ENCODE measurements at places on chromosomes 4 and X.

DNA sequence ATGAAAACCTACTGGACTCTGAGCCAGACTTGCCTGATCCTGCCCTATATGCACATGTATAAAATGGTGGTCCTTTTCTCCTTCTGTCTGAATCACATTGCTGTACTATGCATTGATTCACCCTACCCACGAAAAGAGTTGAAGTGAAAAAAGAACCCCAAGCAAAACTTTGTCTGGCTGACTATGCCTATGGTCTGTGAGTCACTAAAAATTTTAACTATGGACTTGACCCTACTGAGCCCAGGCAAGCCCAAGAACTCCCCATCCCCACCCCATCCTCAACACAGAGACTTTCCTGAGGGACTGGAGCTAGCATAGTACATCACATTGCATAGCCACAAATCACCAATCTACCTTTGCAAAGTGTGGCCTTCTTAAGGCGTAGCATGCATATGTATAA, 116.6 kb upstream of the TENM3 start:
- DNase-seq, result no peak

DNA sequence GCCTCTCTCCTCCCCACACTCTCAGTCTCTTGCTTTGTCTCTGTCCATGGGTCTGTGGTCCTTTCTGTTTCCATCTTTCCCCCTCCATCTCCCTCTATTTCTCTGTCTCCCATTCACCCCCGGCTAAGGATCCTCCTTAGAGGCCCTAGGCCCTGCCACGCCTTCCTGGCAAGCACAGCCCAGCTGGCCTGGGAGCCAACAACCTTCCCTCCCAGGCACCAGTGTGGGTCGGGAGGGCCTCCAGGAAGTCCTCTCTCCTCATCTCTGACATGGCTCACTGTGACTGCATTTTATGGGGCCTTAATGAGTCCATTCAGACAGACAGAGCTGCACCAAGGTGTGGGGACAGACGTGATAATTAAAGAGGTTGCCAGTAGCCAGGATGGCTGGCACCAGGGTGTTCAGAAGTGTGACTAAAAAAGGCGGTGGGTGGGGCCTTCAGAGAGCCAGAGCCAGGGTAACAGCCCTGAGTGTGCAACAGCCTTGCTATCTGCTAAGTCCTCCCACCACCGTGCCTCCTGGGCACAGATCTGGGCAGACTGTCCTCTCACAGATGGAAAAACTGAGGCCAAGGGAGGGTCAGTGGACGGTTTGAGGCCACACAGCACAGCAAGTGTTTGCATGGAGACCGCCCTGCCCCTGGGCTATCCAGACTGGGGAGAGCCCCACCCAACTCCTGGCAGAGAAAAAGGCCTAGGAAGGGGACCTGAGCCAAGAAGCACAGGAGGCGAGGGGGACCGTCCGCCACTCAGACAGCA, 31.5 kb downstream of the BLOC1S4 start:
- DNase-seq, result no peak

- no peak for DNase-seq
Measured at GRCh38 chr4:153348006-153348405, 3.5 kb downstream of the MND1 start.

GRCh38 chr4:43316813-43317212, 424.3 kb downstream of the GRXCR1 start:
- DNase-seq, result no peak

- DNase-seq, result no peak
Measured at GRCh38 chr4:38069271-38069760, 109.1 kb downstream of the PTTG2 start.

DNA sequence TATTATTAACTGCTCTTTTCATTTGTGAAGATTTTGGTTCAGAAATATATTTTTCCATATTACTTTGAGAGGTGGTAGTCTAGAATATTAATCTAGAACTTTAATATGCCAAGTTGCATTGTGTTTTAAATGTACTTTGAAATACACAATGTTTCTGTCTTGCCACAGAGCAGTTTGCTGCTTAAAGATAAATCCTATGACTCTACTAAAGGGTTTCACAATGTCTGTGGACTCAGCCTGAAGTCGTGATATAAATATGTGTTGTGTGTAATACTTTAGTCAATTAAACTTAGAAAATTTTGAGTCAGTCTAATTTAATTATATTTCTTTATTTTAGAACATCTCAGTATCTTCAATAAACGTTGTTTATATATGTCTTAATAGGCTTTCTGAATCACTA, 1771.7 kb upstream of the PCDH7 start:
- no peak for DNase-seq
